ENCODE measurements at places on chromosomes 4 and X. TPM values are rescaled to one million over a fixed set of nuclear protein-coding genes. Genes with fewer than 3 reads are reported as not detected.
A peak's percentile ranks its signal among the peaks of the same experiment; 100 is the strongest.

- peak; percentile 87 for DNase-seq
Measured at GRCh38 chr4:26028793-26029567, 115.0 kb downstream of the SMIM20 start.

DNA sequence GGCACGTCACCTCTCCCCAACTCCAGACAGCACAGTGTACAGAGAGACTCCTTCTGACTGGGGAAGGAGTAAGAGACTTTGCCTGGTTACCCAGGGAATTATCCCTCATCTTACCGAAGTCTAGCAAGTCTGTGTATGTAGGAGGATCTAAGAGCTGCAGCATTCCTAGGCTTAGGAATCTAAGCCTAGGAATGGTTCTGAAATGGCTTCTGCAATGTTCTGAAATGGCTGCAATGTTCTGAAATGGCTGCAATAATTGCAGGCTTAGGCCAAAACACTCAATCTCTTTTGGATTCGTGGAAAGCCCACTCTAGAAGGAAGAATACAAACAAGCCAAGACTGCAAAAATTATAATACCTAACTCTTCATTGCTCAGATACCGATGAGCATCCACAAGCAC lies 106.4 kb downstream of the SCLT1 start:
- no peak for DNase-seq

GRCh38 chr4:35883108-35883507 lies 361.2 kb downstream of the ARAP2 start:
- no peak for DNase-seq

GRCh38 chr4:90074322-90074886 lies 52.8 kb upstream of the CCSER1 start:
- no peak for DNase-seq

The RAP1GDS1 gene
- total RNA-seq = 96.5 TPM

- DNase-seq = no peak
Measured at GRCh38 chr4:94171616-94172015, 36.0 kb upstream of the SMARCAD1 start.

The EGF gene
- total RNA-seq = 0.85 TPM

GRCh38 chr4:94577136-94577535 lies 125.4 kb downstream of the PDLIM5 start:
- no peak for DNase-seq

- DNase-seq = no peak
Measured at GRCh38 chrX:65674204-65674893, 6.9 kb downstream of the MSN start.

DNA sequence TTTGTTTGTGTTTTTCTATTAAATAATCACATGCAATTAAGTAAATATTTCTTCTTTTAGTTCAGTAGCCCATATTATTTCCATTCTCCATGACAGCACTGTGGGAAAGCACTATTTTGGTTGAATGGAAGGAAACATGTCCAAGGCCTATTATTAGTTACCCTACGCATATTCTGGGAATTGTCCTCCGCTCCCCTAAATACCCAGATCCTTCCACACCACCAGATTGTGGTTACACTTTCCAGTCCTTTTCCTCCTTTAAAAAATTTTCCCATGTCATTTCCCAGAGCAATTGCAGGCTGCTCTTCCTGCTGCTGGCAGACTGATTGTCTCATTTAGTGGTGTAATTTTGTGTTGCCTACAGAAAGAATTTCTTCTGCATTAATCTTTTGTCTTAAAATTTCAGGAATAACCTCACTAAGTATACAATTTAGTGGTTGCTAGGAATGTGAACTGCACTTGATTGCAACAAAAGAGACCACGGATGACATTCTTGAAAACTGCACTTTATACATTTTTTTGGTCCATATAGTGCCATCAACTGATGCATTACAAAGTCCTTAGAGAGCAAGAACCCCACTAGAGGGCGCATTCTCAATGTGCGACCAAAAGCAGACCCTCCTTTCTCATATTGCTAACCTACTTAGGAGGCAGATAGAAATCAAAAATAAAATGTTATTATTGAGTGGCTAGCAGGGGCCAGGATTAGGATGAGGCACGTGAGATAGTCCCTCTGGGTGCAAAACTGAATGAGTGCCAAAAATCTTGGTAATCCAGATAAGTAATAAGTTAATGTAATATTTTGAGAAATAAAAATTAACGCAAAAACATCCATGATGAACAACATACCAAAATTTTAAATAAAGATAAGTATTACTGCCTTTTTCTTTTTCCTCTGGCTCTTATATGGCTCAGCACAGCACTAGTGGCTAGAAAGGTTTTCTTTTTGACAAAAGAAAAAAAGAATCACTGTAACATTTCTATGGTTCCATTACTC lies 98.8 kb upstream of the IQCM start:
- no peak for DNase-seq

The PLP1 gene
- 637 TPM for total RNA-seq

The TBC1D8B gene
- total RNA-seq = 12.2 TPM

DNA sequence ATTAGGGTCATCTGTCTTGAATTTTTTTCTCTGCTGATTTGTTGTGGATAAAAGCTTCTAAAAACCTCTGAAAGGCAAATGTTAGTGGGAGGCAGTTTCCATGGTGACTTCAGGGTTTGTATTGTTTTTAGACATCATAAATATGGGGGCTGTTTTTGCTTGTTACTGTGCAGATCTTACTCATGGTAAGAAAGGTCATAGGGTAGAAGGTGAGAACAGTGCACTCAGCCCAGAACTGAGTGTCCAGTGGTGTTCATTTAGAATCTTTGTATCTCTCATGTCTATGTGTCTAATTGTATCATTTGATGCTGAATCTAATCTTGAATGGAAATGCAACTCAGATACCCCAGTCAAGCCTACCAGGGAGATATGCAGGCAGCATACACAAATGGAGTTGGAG lies 609.8 kb downstream of the ZNF674 start:
- no peak for DNase-seq

- DNase-seq = no peak
Measured at GRCh38 chr4:182616476-182616875, 300.7 kb downstream of the DCTD start.

DNA sequence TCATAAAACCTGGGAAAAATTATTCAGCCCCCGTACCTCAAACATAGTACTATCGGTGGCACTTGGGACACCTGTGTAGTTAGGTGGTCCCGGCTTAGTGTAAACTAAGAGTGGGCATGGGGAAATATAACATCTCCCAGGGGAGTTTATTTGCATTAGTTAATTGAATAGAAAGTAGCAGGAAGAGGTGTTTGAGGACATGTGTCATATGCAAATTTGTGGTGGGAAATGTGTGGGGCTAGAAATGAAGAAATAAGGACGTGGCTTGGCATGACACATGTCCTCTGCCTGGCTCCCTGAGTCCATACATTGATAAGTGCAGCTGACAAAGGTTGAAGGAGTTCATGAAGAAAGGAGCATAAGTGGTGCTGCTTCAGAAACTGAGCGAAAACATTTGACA lies 483.6 kb downstream of the SH2D1A start:
- no peak for DNase-seq

- DNase-seq = no peak
Measured at GRCh38 chr4:99918656-99919055, 24.4 kb upstream of the LAMTOR3 start.

DNA sequence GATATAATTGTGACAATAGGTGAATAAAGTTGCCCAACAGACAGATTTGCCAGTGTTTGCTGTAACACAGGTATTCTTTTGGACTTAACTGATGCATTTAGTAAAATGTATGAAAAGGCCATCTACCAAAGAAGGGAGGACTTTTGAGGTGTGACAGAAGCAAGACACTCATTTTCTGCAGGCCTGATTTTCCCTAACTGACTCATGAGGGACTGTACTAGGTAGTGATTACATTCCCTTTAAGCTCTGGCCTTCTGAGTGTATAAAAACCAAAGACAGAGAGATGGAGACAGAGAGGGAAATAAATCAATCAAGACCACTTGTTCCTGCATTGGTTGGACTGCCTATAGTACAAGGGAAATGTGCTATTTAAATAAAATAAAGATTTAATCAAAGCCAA lies 150.8 kb upstream of the GALNT7 start:
- DNase-seq = no peak

The TLL1 gene
- 14.3 TPM for total RNA-seq
